Stimulated activated CD8-positive, alpha-beta memory T cell treated with anti-CD3 and anti-CD28 coated beads, Interleukin-2, amount 100 ng/mL, for 48 hours (primary cell): ENCODE measurements at places on chromosomes 5 and 9.

DNA sequence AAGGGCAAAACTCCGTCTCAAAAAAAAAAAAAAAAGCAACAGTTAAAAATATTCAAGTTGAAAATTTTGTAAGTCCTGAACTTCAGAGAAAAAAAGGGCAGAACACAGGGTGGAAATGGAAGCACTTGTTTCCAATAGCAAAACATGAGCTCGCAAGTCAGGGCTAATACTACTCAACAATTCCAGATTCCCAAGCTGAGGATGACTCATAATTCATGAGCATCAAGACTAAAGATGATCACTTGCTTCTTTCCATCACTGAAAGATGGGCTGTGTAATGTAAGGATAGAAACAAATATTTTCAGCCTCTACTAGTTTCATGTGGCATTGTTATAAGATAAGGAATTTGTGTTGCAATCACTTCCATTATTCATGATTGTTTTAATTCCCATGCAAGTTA lies 33.5 kb upstream of the FST start:
- no peak for DNase-seq

DNA sequence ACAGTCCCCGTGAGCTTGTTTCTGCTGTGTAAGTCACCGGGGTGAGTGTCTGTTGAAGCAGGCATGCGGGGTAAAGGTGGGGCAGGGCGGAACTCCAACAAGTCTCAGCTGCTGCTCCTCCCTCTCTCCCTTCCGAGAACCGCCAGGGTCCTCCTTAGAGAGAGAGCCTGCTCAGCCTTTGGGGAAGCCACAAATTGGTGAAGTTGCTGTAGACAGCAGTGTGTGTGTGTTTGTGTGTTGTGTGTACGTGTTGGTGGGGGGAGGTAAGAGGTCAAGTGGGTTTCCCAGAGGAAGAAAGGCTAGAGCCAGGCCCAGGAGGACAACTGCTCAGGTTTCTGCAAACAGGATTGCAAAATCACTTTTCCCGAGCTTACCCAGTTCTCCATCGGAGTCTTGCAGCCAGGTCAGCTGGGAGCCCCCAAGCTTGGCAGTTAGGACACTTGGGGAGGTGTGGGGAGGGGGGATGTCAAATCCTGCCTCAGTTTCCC lies 38.9 kb upstream of the DAB2IP start:
- DNase-seq = no peak

GRCh38 chr5:173638126-173639040 lies 21.9 kb upstream of the BOD1 start:
- no peak for DNase-seq

DNA sequence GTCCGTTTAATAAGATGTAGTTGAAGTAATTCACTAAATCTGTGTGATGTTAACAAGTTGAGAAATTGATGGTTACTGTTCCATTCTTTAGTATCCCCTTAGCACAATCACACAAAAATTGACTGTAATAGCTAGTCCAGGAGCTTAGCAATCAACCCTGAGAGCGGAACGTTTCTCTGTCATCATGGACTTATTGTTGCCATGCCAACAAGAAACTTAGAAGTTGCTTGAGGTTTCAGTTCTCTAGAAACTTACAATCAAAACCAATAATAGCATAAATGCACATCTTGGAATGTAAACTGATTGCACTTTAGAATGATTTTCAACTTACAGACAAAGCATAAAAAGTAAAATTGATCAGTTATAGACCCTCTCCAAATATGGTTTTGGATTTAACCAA lies 125.4 kb upstream of the ANKH start:
- no peak for DNase-seq

GRCh38 chr9:131169563-131170240 lies 44.3 kb downstream of the NUP214 start:
- DNase-seq = no peak

GRCh38 chr5:138159666-138160065 lies 18.8 kb downstream of the BRD8 start:
- DNase-seq = no peak

DNA sequence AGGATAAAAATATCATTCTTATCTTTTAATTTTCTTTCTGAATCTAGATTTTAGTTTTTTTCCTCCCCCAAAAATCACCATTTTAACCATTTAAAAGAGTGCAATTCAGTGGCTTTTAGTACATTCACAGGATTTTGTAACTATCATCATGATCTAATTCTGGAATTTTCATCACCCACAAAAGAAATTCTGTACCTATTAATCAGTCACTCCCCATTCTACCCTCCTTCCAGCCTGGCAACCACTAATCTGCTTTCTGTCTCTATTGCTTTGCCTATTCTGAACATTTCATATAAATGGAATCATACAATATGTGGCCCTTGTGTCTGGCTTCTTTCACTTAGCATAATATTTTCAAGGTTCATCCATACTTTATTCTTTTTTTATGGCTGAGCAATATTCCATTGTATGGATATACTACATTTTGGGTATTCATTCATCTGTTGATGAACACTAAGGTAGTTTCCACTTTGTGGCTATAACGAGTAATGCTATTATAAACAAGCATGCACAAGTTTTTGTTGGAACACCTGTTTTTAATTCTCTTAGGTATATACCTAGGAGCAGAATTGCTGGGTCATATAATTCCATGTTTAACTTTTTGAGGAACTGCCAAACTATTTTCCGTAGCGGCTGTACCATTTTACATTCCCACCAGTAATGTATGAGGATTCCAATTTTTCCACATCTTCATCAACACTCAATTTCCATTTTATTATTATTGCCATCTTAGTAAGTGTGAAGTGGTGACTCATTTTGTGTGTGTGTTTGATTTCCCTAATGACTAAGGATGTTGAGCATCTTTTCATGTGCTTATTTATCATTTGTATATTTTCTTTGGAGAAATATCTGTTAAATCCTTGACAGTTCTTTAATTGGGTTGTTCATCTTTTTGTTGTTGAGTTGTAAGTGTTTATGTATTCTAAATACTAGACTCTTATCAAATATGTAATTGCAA lies 340.3 kb downstream of the CWC27 start:
- no peak for DNase-seq

DNA sequence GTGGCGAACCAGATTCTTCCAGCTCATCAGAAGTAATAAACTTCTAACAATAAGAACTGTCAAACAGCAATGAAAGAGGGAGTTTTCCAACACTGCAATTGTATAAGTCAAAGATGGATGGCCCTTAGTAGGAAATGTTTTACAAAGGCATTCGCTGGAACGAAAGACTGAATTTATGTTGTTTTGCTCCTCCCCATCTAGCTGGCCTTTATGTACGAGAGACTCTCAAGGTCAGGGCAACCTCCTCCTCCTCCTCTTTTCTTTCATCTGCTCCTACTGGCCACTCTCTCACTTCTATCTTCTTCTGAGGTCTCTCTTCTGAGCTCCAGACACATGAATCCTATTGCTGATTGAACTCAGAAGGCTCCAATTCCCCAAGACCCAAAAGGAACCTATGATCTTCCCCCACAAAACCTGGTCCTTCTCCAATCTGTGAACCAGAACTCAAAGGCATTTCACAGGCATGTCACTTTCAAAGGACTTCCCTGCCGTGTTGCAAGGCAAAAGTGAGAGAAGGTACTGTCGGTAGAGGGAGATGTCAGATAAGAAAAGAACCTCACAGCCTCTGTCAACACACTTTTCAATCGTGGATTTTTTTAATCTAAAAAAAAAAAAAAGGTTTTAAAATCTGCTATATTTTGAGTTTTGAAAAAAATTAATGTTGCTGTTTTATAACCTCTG lies 28.5 kb upstream of the PUM3 start:
- DNase-seq = no peak

GRCh38 chr9:125757834-125758233 lies 10.7 kb downstream of the PBX3 start:
- DNase-seq = no peak

GRCh38 chr5:85069659-85070640 lies 685.3 kb upstream of the EDIL3 start:
- DNase-seq = no peak

DNA sequence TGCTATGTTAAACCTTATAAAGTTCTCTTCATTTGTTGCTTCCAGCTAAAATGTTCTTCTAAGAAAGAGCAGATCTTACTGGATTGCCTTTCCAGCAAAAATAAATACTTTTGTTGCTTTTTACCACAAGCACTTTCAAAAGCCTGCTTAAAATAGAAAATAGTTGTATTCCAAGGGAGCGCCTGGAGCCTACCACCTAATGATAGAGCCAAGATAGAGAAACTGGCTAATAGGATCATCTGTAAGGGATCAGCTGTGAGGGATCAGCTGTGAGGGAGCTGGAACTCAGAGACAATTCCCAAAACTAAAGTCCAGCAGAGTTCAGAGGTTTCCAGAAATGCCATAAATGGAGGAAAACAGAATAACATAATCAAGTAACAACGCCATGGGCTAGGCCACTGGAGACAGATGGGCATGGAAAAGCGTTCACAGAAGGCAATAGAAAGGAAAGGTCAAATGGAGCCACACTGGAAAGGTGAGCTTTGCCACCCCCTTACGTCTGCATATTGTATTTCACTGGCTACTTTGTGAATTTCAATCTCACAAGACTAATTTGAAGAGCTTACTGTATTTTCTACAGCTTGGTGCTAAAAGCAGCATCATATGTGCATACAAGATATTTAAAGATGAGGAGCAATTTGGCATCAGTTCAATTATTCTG lies 140.6 kb upstream of the TLE4 start:
- DNase-seq = no peak

- DNase-seq = no peak
These were observed 170.3 kb downstream of the PDZD2 start for GRCh38 chr5:31809050-31809870.

GRCh38 chr5:110087829-110088228 lies 398.1 kb downstream of the MAN2A1 start:
- no peak for DNase-seq

DNA sequence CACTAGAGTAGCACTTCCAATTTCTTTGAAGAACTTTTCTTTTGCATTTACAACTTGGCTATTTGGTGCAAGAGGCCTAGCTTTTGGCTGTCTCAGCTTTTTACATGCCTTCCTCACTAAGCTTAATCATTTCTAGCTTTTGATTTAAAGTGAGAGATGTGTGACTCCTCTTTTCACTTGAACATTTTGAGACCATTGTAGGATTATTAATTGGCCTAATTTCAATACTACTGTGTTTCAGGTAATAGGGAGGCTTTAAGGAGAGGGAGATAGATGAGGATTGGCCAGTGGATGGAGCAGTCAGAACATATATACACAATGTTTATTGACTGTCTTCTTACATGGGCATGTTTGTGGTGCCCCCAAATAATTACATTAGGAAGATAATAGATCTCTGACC lies 161.7 kb downstream of the GNA14 start:
- no peak for DNase-seq

DNA sequence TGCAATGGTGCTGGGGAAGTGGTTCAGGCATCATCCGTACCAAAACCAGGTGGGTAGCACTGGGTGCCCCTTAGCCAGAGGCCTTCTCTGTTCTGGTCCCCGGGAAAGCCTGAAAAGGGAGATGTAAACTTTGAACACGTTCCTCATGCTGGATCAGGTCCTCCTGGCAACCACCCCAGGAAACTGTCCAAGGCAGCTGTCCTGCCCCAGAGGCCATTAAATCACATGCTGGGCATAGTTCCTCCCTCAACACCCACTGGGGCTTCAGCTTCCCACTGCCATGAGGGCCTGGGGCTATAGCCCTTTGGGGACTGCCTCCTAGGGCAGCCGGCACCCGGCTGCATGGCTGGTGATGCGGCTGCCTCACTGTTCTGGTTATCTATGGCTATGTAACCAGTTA lies 228.9 kb upstream of the MVB12B start:
- no peak for DNase-seq

- DNase-seq = no peak
These were observed 410.9 kb upstream of the PRR16 start for GRCh38 chr5:120052916-120053828.
